ENCODE measurements at places on chromosomes 13 and 19.

DNA sequence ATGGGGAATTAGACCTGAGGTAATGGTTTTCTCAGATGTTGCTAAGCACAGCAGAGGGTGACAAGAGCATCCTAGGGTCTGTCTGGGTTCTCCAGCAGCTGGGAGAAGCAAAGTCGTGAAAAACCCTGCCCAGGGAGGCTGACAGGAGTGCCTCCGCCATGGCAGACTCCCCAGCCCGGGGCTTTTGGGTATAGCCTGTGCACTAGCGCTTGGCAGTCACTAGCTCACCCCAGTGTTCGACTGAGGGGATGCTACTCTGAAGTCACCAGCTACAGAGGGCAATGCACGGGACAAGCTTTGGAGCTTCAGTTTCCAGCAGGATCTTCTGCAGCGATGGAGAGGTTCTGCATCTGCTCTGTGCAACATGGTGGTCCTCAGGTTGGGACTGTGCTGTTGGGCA, 87.5 kb downstream of the ING1 start:
- DNase-seq: no peak

DNA sequence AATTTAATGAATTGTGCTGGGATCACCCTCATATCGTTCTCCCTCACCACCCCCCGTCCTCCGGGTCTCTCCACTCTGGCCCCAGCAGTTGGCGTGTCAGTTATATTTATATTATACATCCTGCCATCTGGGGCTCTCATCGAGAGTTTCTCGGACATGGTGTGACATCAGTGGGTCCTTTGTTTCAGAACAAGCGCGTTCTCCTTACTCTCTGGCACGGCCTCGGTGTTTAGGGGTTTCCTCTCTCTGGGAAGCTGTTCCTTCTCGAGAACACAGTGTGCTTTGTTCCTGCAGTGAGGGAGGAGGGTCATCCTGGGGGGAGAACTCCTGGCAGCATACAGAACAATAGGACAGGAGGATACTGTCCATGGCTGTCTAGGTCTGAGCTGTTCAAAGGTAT, 9.8 kb upstream of the MCF2L start:
- DNase-seq: no peak

- DNase-seq: no peak
Measured at GRCh38 chr13:111017755-111018459, 97.2 kb upstream of the ARHGEF7 start.

DNA sequence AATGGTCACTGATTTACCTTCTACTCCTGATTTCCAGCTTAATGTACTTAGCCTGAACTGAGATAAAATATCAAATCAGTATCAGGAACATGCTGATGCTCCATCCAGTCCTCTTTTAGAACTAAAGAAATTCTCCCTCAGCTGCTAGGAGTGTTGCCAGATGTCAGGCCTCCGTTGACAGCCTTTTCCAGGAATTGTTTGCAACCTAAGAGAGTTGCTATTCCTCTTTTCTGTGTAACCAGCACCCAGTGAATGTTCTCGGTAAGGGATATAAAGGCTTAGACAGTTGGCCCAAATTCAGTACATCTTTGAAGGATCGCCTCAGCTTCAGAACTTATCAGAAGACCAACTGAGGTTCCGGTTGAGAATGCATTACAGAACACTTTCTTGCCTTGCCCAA, 559.0 kb downstream of the PCDH17 start:
- no peak for DNase-seq

- DNase-seq: no peak
Measured at GRCh38 chr13:20408181-20408580, 117.5 kb downstream of the CRYL1 start.

DNA sequence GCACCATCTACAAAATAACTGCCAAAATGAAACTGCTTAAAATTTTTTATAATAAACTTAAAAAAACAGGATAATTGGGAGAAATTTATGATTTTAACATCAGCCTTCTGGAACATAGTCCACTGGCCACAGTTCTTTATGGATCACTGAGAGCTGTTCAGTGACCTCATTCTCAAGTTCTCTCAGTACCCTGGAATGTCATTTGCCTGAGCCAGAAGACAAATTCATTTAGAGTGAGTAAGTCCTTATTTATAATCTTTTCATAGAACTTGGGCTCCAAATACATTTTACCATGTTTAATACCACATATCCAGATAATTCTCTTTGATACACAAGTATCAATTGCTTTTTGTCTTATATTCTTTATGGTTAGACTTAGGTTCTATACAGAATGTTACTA, 87.6 kb downstream of the CAB39L start:
- DNase-seq: no peak

DNA sequence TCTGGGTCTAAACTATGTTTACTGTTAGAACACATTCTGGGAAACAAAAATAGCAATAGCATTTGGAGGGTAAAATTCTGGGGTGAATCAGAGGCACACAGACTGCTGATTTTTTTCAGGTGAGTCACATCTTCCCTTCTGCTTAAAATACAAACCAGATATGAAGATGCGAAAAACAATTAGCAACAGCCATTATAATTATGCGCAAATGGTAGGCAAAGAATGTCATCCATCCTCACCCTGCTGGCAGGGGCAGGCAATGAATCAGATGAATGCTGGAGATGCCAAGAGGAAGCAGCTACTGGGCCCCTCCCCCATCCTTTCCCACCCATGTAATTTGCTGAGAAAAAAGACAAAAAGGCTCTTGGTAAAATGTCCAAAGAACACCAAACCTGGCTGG, 282.9 kb downstream of the KLF5 start:
- no peak for DNase-seq

DNA sequence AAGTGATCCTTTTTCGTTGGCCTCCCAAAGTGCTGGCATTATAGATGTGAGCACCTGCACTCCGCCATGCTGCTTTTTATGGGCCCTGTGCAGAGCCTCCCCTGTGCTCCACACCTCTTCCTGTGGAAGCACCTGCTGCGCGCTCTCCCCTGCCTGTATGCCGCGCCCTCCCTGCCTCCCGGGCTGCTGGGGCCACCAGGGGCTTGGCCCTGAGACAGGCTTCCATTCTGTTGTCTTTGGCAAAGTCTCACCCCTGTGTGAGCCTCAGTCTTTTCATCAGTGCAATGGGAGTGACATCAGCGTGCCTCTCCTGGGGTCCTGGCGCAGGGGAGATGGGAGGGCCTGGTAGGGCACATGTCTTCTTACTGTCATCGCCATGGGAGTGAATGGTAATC, 1.3 kb downstream of the FAM174C start:
- no peak for DNase-seq

DNA sequence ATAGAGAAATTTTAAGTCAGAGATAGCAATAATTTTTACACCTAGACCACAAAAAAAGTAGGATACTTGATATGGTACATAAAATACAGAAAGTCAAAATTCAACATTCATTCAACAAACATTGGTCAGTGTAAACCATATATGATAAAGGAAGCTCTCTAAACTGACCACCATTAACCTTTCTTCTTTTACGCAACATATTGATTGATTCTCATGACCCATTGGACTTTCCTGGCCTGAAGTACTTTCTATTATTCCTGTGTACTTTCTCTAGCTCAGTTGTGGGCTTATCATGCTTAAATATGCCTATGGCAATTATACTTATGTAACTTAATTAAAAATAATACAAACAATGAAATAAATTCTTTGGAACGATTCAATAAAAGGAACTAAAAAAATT, 10.7 kb downstream of the PIBF1 start:
- DNase-seq: no peak

DNA sequence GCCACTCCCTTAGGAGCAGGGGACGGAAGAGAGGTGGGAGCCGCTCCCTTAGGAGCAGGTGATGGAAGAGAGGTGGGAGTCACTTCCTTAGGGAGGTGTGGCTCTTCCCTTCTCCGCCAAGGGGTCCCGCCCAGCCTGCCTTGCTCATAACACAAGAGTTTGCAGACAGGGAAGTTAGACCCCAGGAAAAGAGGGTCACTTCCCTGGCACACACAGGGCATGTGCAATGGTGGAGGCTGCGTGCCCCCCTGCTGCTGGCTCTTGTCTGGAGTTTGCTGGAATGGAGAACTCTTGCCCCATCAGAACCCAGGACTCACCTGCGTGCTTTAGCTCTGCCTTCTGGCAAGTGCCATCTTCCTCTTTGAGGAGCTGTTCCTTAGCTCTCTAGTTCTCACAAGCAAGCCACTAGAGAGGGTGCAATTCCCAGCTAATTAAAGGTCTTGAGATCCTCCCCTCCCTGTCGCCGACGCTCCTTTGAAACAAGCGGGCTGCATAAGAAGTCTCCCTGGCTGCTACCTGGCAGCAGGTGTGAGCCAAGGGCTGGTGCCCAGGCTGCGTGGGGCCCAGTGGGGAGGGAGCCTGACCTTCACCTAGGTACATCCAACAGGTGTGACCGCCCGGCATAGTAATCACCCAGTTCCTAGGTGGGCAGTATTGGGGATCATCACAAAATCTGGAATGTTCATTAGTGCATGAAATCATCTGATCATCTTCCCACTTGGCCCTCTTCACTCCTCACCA, 281.6 kb downstream of the ZNF536 start:
- DNase-seq: no peak

Measured in neural progenitor cell (in vitro differentiated cells).